ENCODE measurements at places on chromosomes 2 and 18. TPM values are rescaled to one million over a fixed set of nuclear protein-coding genes. Genes with fewer than 3 reads are reported as not detected.

The MTERF4 gene
- polyA plus RNA-seq = 35.1 TPM

The ACKR3 gene
- polyA plus RNA-seq = 0.07 TPM

The MTX2 gene
- polyA plus RNA-seq = 35.2 TPM

The TFCP2L1 gene
- polyA plus RNA-seq = not detected

The RBFA gene
- polyA plus RNA-seq = 32.8 TPM

The ELOA2 gene
- polyA plus RNA-seq = not detected

The CIB4 gene
- not detected for polyA plus RNA-seq

The SLC19A3 gene
- not detected for polyA plus RNA-seq
